SK-MEL-5 (cell line): ENCODE measurements at places on chromosomes 1 and 21.
A peak's percentile ranks its signal among the peaks of the same experiment; 100 is the strongest.

DNA sequence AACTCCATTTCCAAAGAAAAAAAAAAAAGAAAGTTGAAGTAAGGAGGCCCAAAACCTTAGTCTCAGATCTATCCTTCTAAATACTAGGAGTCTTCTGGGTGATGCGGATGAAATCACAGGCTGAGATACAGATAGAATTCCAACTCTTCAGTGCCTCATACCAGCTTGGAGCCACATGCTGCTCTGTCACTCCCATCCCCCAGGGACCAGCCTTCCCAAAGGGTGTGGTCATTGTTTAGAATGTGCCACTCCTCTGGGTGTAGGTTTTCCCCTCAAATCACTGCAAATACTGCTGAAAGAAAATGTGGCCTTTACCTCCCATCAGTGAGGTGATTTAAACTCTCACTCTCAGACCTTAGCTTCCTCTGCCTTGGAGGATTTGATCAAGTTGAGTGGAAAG is 112.9 kb downstream of the CDC7 start:
- DNase-seq = no peak

DNA sequence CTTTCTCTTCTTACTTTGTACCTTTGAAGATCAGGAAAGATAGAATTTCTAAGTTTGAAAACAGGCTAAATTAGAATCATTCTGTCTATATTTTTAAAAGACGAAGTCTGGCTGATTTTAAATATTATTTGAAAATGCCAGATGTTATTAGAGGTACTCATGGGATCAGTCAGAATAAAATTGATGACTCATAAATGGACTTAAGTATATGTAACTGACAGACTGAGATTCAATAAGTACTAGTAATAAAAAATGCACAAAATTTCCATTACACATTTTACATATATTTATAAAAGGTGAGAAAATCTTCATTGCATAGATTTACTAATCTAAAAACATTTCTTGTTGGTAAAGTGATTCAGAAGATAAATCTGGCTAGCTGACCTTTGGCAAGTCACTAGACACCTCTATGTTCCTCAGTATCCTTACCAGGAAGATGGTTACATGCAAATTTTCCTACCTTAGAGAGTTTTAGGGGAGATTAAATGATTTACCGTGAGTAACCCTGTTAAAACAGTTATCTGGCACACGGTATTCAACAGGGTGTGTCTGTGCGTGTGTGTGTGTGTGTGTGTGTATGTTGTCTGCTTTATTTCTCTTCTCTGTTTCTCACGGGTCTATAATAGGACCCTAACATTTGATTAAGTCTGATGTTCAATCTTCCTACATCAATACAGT is 189.0 kb downstream of the RUNX1 start:
- no peak for DNase-seq

DNA sequence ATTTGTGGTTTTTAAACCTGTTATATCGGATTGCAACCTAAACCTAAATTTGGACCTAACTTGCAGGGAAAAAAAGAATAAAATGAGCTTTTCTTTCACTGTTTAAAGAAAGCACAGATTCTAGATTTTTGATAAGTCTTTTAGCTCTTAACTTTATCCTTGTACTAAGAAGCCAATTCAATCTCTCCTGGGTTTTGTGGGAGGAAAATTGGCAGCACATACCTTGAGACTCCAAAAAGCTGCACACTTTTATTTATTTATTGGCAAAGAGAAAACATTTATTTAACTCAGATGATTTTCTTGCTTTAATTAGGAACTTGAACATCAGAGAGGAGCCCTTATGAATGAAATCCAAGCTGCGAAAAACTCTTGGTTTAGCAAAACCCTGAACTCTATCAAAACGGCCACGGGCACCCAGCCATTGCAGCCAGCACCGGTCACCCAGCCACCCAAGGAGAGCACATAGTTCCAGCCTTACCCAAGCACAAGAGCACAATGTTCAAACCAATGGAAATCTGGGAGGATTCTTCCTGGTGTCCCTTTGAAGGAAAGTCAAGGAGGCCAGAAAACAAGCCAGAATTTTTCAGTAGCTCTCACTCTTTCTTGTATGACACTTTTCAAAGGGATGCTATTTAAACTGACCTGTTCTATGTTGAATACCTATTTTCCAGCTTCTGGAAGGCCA is 10.1 kb upstream of the CACYBP start:
- no peak for DNase-seq

DNA sequence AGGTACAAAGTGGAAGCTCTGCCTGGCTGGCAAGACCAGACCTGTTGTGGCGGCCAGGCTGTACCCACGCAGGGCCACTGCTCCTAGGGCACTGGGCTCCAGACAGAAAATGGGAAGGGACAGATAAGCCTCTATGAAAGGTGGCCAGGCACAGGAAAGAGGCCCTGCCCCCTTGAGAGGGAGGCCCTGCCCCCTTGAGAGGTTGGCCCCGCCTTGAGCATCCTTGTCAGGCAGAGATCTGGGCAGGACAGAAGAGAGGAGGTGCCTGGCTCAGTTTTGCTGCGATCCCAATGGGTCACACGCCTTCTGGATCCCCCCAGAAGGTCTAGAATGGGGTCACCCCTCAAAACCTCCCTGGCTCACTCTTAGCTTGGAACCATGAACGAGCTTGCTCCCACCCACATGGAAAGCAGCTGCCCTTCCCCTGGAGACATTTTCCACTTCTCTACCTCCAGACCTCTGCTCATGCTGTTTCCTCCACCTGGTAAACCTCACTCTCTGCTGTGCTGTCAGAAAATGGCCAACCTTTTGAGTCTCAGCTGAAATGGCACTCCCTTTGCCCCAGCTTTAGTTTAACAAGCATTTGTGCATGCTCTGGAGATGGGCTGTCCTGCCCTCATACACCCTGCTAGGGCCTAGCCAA is 17.5 kb upstream of the ECE1 start:
- DNase-seq = no peak

DNA sequence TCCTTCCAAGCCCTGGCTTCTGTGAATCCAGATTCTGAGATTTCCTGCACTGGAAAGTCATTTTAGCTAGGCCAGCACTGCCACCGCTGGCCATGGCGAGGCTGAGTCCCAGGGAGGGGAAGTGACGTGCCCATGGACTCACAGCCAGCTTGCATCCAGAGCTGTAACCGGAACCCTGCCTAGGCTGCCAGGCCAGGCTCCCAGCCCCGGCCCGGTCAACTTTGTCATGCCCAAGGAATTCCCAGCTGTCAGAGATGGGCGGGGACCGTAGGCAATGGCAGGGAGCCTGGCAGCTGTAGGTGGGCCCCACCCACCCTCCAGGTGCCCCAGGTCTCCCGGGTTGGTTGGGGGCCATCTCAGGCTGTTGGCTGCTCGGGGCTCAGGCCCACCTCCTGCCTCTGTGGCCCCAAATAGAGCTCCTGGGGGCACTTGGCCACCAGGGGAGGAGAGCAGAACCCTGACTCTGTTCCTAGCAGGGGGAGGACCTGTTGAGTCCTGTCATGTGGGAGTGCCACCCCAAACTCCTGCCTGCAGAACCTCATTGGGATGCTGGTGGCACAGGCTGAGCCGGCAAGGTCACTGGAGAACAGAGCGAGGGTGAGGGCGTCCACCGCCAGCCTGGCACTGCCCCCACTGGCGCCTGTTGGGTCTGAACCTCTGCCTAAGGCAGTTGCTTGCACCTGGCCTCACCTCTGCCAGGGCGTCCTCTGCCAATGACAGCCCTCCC is 57.8 kb downstream of the FOXO6 start:
- no peak for DNase-seq

GRCh38 chr1:152622803-152623202 is at the start of gene LCE3A:
TSS of gene LCE3A (minus strand) at chr1:152623103. CDS start at chr1:152623103, 0 bp downstream.
- DNase-seq = no peak

- no peak for DNase-seq
Observed at GRCh38 chr1:234175363-234175762, 197.9 kb upstream of the COA6 start.

GRCh38 chr1:190320952-190321351 is 156.7 kb downstream of the BRINP3 start:
- peak; percentile 30 for DNase-seq

- DNase-seq = no peak
Observed at GRCh38 chr21:30148906-30149305, 17.7 kb downstream of the CLDN17 start.

DNA sequence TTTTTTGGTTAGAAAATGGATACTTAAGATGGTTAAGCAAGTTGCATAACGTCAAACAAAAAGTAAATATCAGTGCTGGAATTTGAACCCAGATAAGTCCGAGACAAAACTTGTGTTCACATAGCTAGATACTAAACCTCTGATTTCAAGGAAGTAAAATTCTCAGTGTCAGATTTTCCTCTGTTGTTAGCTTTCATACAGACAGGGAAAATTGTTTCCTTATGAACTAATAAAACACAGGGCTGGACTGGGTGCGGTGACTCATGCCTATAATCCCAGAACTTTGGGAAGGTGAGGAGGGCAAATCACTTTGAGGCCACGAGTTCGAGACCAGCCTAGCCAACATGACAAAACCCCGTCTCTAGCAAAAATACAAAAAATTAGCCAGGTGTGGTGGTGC is 51.3 kb downstream of the PCNX2 start:
- DNase-seq = no peak

- DNase-seq = no peak
Observed at GRCh38 chr1:43830802-43831201, 102.8 kb upstream of the ARTN start.

- DNase-seq = no peak
Observed at GRCh38 chr21:42429856-42430255, 26.2 kb downstream of the UBASH3A start.

- DNase-seq = no peak
Observed at GRCh38 chr1:82848043-82848442, 1047.3 kb downstream of the ADGRL2 start.

DNA sequence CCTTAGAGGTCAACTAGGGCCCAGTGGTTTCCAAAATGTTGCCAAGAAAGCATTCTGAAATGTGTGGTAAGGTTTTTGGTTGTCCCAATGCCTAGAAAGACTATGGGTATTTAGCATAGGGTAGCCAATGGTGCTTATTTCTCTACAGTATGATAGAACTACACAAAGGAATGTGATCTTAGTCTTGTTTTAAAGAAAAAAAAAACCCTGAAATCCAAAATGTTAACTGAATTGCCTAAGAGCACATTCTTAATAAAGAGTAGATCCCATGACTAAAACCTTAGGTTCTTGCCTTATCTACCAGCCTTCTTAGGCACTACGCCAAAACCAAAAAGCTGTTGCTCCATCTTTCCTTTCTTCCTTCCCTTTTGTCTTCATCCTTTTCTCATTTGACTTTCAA is 428.2 kb downstream of the MRPL39 start:
- no peak for DNase-seq

DNA sequence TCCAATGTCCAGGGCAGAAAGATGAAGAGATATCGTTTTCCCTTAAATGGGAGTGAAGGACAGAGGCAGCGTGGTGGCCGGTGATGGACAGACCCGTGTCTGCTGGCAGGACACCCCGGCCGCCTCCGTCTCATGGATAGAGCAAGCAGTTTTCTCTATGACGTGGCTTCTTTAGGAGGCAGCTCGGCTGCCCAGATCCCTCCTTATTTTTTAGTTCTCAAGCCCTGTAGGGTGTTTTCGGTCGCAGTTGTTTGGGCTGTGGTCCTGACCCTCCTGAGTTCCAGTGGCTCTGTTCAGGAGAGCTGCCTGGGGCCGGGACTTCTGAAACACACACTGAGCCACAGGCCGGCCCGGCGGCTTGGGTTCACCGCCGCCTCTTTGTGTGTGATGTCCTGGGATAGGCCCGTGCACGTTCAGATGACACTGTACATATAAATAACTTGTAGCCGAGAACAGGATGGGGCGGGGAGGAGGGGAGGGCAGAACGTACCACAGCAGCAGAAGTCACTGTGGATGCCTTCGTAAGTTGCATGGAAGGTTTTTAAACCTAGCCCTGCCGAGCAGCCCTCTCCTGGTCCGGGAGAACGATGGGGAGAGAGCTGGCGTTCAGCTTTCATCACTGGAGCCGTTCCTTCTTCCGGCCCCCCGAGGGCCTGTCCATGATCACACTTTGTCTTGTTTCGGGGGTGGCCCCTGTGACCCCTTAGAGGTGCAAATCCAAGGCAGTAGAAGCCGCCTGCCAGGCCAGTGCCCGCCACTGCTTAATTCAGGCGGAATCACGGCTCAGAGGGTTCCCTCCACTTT is 65.2 kb downstream of the SIK1 start:
- no peak for DNase-seq

DNA sequence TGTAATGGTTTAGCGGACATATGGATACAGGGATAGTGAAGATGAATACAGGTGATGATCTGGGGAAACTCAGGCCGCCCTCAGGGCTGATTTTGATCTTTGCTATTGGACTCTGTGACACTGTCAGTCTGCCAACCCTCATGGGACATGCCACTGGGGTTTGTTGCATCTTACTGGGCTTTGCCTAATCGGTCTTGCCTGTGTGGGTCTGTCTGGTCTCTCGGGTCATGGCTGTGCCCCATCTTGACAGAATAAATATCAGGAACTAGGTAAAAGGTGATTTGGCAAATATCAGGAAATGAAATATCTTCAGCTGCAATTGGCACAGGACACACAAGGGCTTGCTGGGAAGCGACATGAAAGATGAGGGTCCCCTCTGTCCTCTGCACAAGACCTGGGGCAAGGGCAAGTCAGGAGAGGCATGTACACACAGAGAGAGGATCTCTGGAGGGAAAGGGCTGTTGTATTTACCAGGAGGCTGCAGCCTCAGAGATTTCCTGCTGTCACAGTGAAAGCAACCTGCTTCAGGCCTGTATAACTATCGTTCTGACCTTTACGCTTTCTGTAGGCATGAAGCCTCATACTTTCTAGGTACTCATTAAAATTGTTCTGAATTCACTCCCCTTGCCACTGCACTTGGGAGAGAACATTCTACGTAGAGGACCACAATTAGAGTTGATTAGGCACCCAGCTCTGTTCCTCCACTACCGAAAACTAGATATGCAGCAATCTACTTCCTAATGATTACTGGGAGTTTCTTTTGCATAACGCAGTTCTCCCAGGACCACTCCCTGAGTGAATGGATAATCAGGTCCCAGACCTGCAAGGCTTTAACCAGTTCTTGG is 52.0 kb upstream of the GADD45A start:
- DNase-seq = no peak

DNA sequence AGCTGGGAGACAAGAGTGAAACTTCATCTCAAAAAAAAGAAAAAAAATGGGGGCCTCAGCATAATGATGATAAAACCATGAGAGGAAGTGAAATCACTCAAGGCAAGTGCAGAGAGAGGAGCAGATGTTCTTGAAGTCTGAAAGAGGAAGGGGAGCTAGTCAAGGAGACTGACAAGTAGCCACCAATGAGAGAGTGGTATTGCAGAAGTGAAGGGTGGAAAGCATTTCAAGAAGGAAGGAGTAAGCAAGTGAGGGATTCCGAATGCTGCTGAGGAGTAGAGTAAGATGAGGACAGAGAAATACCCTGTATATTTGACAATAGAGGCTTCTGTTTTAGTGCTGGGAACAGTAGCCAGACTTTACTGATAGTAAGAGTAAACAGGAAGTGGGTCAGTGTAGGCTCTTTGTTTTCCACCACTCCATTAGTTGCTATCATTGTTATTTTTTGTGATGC is 2.9 kb downstream of the TATDN3 start:
- peak; percentile 86 for DNase-seq

- peak; percentile 63 for DNase-seq
Observed at GRCh38 chr1:187928288-187928687, 1099.5 kb downstream of the PLA2G4A start.

GRCh38 chr1:175890958-175891357 is 147.6 kb upstream of the TNR start:
- DNase-seq = no peak

- DNase-seq = peak; percentile 79
Observed at GRCh38 chr1:20110679-20111078, 8.7 kb downstream of the PLA2G2D start.
